Activated naive CD4-positive, alpha-beta T cell treated with anti-CD3 and anti-CD28 coated beads, Interleukin-2, amount 10 ng/mL, durations not matched to agents 5 hours and 36 hours (primary cell): ENCODE measurements at places on chromosomes 6 and 20. TPM values are rescaled to one million over a fixed set of nuclear protein-coding genes. Genes with fewer than 3 reads are reported as not detected.

IRF4 gene
- total RNA-seq = 279 TPM

HLA-DPA1 gene
- total RNA-seq = 30.4 TPM

PSORS1C2 gene
- total RNA-seq = not detected

ZC3H12D gene
- 15.2 TPM for total RNA-seq

KCNK15 gene
- total RNA-seq = not detected

FOXS1 gene
- not detected for total RNA-seq

CTCFL gene
- total RNA-seq = not detected

NCOA7 gene
- 31.7 TPM for total RNA-seq
